Natural killer cell treated with Interleukin-12 subunit alpha and Interleukin-12 subunit beta and Interleukin-15 and Interleukin-18, amount 100 ng/mL, for 72 hours (primary cell): ENCODE measurements at places on chromosomes 16 and 17. TPM values are rescaled to one million over a fixed set of nuclear protein-coding genes. Genes with fewer than 3 reads are reported as not detected.

- H3K27ac ChIP-seq = no peak overlapping the region
- H3K27me3 ChIP-seq = peaks cover 5% of the 10 kb centered on the region
- H3K4me1 ChIP-seq = no peaks in the 10 kb centered on the region
- H3K4me3 ChIP-seq = no peak overlapping the region
- no peaks in the 10 kb centered on the region for H3K36me3 ChIP-seq
Measured at GRCh38 chr17:57911834-57912673, 43.2 kb downstream of the CUEDC1 start.

- DNase-seq = peak; percentile 54
- peaks cover 12% of the 10 kb centered on the region for H3K27me3 ChIP-seq
- H3K4me1 ChIP-seq = no peaks in the 10 kb centered on the region
- no peak overlapping the region for H3K4me3 ChIP-seq
- H3K36me3 ChIP-seq = no peaks in the 10 kb centered on the region
- H3K27ac ChIP-seq = no peak overlapping the region
Measured at GRCh38 chr16:49431591-49432290, 58.1 kb downstream of the C16orf78 start.

Gene PRSS53
- 4.1 TPM for total RNA-seq

GRCh38 chr16:12500771-12501170 is 302.9 kb downstream of the CPPED1 start:
- no peak overlapping the region for H3K27ac ChIP-seq
- H3K4me1 ChIP-seq = peaks cover 4% of the 10 kb centered on the region
- no peaks in the 10 kb centered on the region for H3K36me3 ChIP-seq
- no peak overlapping the region for H3K4me3 ChIP-seq
- H3K27me3 ChIP-seq = no peaks in the 10 kb centered on the region

DNA sequence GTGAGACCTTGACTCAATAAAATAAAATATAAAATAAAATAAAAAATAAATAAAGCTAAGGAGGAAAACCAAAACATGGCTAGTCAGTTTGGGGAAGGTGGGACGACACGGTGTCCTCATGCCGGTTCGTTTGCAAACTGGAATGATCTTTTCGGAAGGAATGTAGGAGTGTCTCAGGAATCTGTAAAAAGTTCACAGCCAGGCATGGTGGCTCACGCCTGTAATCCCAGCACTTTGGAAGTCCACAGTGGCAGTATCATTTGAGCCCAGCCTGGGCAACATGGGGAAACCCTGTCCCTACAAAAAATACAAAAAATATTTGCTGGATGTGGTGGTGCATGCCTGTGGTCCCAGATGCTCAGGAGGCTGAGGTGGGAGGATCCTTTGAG is 14.7 kb upstream of the RPTOR start:
- peaks cover 6% of the 10 kb centered on the region for H3K27me3 ChIP-seq
- H3K36me3 ChIP-seq = no peaks in the 10 kb centered on the region
- H3K4me1 ChIP-seq = no peaks in the 10 kb centered on the region
- no peak overlapping the region for H3K27ac ChIP-seq
- DNase-seq = no peak

GRCh38 chr16:83802135-83802534 is 5.6 kb upstream of the HSBP1 start:
- no peaks in the 10 kb centered on the region for H3K36me3 ChIP-seq
- no peak for DNase-seq
- peaks cover 17% of the 10 kb centered on the region for H3K27me3 ChIP-seq
- H3K4me3 ChIP-seq = no peak overlapping the region
- H3K4me1 ChIP-seq = peaks cover 7% of the 10 kb centered on the region
- H3K27ac ChIP-seq = no peak overlapping the region

DNA sequence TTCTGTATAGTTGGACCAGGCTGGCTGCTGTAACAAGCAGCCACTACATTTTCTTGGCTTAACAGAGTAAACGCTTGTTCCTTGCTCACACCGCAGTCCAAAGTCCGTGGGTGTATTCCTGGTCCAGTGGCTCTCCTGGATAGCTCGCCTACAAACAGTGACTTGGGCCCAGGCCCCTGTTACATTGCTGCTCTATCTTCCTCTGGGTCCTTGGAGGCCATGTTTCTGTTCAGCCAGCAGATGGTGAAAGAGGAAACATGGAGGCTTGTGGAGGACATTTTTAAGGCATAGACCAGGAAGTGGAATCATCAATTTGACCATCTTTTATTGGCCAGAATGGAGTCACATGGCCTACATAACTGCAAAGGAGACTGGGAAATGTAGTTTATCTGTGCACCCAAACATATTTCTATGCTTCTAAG is 55.1 kb downstream of the ATP2C2 start:
- no peak overlapping the region for H3K27ac ChIP-seq
- H3K4me3 ChIP-seq = no peak overlapping the region
- peaks cover 3% of the 10 kb centered on the region for H3K4me1 ChIP-seq
- no peaks in the 10 kb centered on the region for H3K36me3 ChIP-seq
- H3K27me3 ChIP-seq = peaks cover 10% of the 10 kb centered on the region
- no peak for DNase-seq

Gene ARHGAP44
- total RNA-seq = 0.21 TPM
